ENCODE measurements at places on chromosomes 3 and 15.

- no peak for DNase-seq
These were observed 468 bp downstream of the UBP1 start for GRCh38 chr3:33439546-33440327.

DNA sequence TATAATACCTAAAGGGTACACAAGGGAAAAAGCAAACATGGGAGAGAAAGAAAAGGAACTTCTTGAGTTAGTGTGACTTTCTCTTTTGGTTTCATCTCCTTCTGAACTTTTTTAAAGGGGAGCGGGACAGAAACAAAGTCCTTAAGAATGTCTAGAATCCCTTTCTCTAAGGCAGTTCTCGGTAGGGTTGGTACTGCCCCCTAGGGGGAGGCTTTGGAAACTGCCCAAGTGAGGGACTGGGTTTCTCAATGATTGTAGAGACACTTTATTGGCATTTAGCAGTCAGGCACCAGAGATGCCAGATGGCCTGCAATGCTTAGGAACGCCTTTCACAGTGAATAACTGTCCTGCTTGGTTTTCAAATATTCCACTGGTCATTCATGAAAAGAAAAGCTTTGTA, 172.7 kb downstream of the WDR72 start:
- peak; percentile 95 for DNase-seq

- peak; percentile 28 for DNase-seq
These were observed 35.9 kb upstream of the CMSS1 start for GRCh38 chr3:99781761-99782160.

DNA sequence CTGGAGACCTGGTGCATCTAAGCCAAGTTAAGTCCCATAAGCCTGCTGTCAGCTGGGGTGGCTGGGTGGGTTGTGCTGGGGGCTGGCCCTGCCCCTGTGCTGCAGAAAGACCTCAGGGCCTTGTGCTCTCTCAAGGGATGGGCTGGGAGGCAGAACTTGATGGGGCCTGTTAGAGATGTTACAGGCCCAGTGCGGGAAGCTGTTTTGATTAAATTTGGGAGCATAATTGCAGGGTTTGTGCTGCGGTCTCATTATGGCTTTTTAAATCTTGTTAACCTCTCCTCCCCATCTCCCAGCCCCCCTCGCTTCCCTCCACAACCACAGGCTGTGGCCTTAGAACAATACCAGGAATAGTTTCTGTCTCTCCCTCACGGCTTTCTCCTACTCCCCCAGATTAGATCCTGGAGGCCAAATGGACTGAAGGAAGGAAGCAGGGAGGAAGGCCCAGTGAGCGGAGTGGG, 87.6 kb upstream of the TLE3 start:
- DNase-seq = no peak

GRCh38 chr3:193757457-193757856, 164.4 kb downstream of the OPA1 start:
- no peak for DNase-seq

GRCh38 chr3:9280451-9281219, 31.2 kb upstream of the SRGAP3 start:
- no peak for DNase-seq

DNA sequence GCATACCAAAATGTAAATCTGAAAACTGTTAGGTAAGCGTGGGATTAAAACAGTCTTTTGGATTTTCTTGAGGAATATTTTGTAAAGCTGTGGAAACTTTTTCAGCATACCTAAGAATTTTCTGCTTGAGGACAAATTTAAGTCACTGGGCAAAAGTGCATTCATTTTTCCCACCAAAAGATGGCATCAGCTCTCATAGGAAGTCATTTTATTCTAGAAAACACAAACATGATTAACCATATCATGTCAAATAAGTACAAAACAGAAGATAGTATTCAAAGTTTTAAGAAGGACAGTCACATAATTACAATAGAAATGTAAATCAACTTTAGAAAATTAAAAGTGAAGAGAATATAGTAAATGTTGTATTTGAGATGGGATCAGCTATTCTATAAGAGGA, 63.5 kb downstream of the SLC49A4 start:
- DNase-seq = no peak

- DNase-seq = no peak
These were observed 123.2 kb downstream of the GOLIM4 start for GRCh38 chr3:167972502-167972901.

DNA sequence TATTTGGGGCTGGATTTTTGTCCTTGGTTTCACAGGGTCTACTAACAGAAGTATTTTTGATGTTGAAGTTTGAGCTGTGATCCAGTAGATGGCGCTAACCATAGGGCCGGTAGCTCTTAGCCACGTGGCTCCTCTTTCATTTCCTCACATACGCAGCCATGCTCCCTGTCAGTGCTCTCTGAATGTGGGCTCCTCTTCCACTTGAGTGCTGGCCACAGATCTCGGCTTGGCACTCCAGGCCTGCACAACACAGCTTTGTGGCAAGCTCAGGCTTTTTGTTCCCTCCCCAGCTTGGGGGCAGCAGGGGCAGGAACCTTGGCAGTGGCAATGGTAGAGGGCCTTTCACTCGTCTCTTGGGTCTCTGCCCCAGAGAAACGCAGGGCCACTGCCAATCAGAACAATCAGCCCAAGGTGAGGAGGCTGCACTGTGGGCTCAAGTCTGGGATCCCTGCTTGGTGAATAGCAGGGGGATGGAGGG, 18.6 kb upstream of the DNAAF4 start:
- peak; percentile 35 for DNase-seq

DNA sequence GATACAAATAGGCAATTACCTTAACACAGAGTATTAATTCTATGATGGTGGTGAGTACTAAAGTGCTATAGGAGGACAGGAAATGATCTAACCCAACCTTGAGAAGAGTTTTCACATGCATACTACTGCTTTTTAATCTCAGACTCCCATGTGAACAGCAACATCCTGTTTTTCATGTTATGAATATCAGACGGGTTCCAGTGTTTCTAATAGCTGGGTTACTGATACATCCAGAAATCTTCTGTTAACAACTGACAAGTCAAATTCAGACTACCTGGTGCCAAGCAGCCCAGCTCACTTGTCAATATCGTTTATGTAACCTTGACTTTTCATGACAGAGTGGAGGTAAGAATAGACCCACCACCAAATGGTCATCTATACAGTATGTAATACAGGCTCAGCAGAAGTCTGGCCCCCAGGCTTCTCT, 220.2 kb upstream of the COL8A1 start:
- DNase-seq = no peak

- DNase-seq = no peak
These were observed 157.9 kb upstream of the SLC2A2 start for GRCh38 chr3:171184372-171184771.
